ENCODE measurements at places on chromosomes 5 and 9. TPM values are rescaled to one million over a fixed set of nuclear protein-coding genes. Genes with fewer than 3 reads are reported as not detected.

PSMD5 gene
- total RNA-seq, result 34.7 TPM

- no peaks in the 10 kb centered on the region for H3K36me3 ChIP-seq
- peak overlapping the region; percentile 57 for H3K27ac ChIP-seq
- DNase-seq, result peak; percentile 91
- peaks cover 38% of the 10 kb centered on the region for H3K4me1 ChIP-seq
Measured at GRCh38 chr5:74641735-74642542, 1.4 kb upstream of the ENC1 start.

DNA sequence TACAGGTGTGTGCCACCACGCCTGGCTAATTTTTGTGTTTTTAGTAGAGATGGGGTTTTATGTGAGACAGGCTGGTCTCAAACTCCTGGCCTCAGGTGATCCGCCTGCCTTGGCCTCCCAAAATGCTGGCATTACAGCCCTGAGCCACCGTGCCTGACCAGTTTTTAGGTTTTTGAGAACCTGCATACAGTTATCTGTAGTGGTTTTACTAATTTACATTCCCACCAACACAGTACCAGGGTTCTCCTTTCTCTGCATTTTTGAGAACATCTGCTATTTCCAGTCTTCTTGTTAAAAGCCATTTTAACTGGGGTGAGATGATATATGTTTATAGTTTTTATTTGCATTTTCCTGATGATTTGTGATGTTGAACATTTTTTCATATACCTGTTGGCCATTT is 12.8 kb downstream of the DMXL1 start:
- no peaks in the 10 kb centered on the region for H3K36me3 ChIP-seq
- no peak overlapping the region for H3K27ac ChIP-seq
- H3K4me1 ChIP-seq, result peaks cover 18% of the 10 kb centered on the region

GRCh38 chr5:8598356-8598755 is 729.4 kb downstream of the MTRR start:
- no peak for DNase-seq
- no peak overlapping the region for H3K4me3 ChIP-seq
- no peaks in the 10 kb centered on the region for H3K27me3 ChIP-seq
- H3K4me1 ChIP-seq, result no peaks in the 10 kb centered on the region
- H3K36me3 ChIP-seq, result no peaks in the 10 kb centered on the region

ANKDD1B gene
- total RNA-seq, result not detected

- no peak for DNase-seq
- H3K27ac ChIP-seq, result no peak overlapping the region
- H3K36me3 ChIP-seq, result no peaks in the 10 kb centered on the region
- no peak overlapping the region for H3K4me3 ChIP-seq
- no peaks in the 10 kb centered on the region for H3K4me1 ChIP-seq
Measured at GRCh38 chr5:84618262-84618661, 233.6 kb upstream of the EDIL3 start.

PAPPA gene
- total RNA-seq, result 31.5 TPM

DOCK8 gene
- not detected for total RNA-seq

TGFBI gene
- total RNA-seq, result 7,109 TPM

GRCh38 chr5:53917095-53917494 is 356.7 kb downstream of the NDUFS4 start:
- peak; percentile 41 for DNase-seq
- H3K4me1 ChIP-seq, result peaks cover 12% of the 10 kb centered on the region
- no peaks in the 10 kb centered on the region for H3K27me3 ChIP-seq
- no peak overlapping the region for H3K4me3 ChIP-seq
- H3K27ac ChIP-seq, result no peak overlapping the region

PCDHA3 gene
- not detected for total RNA-seq

GRCh38 chr9:132896906-132897305 is 18.2 kb downstream of the SPACA9 start:
- H3K27me3 ChIP-seq, result no peaks in the 10 kb centered on the region
- H3K27ac ChIP-seq, result no peak overlapping the region
- DNase-seq, result peak; percentile 9
- peaks cover 40% of the 10 kb centered on the region for H3K36me3 ChIP-seq

- no peak overlapping the region for H3K4me3 ChIP-seq
- DNase-seq, result no peak
- no peaks in the 10 kb centered on the region for H3K36me3 ChIP-seq
- peaks cover 43% of the 10 kb centered on the region for H3K27me3 ChIP-seq
Measured at GRCh38 chr5:35430381-35431162, 187.1 kb upstream of the SPEF2 start.

GRCh38 chr9:93115486-93116071 is 18.5 kb downstream of the NINJ1 start:
- DNase-seq, result no peak
- H3K4me3 ChIP-seq, result no peak overlapping the region
- peaks cover 15% of the 10 kb centered on the region for H3K4me1 ChIP-seq
- no peaks in the 10 kb centered on the region for H3K27me3 ChIP-seq
- no peak overlapping the region for H3K27ac ChIP-seq
- no peaks in the 10 kb centered on the region for H3K36me3 ChIP-seq

- H3K4me1 ChIP-seq, result no peaks in the 10 kb centered on the region
- H3K27me3 ChIP-seq, result peaks cover 43% of the 10 kb centered on the region
- no peaks in the 10 kb centered on the region for H3K36me3 ChIP-seq
- no peak overlapping the region for H3K4me3 ChIP-seq
- DNase-seq, result no peak
Measured at GRCh38 chr9:21967702-21968101, 26.5 kb downstream of the CDKN2A start.

DNA sequence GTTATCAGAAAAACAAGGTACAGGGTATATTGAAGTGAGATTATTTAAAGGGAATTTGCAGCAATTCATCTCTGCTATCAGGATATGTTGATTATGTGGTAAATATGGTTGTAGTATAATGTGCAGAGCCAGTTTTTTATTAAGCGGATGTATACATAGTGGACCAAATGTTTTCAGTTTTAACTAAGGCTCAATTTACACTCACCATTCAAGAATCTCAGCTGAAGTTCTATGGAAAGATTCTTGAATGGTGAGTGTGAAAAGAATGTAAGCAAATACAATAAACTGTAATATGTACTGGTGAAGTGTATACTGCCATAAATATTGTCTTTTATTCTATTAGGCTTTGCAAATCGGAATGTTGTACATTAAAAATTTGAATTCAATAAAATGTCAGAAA is 895.9 kb upstream of the CDH10 start:
- no peak overlapping the region for H3K27ac ChIP-seq
- DNase-seq, result no peak
- no peaks in the 10 kb centered on the region for H3K27me3 ChIP-seq
- H3K4me3 ChIP-seq, result no peak overlapping the region

DNA sequence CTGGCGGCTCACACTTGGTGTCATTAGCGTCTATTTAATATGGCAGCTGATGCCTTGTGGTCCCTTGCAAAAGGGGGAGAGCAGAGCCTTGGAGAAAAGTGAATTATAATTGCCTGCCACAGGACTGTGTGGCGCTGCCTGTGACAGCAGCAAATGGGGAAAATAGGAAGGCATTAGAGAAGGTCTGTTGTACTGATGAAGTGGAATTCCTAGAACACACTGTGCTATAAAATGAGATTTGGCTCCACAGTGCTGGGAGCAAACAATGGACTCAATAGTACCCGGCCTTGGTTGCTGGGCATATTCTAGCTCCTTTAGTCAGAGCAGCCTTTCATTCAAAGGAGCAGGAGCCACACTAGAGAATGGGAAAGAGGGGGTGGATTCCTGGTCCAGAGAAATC is 21.3 kb downstream of the SEMA6A start:
- no peaks in the 10 kb centered on the region for H3K4me1 ChIP-seq
- H3K27me3 ChIP-seq, result no peaks in the 10 kb centered on the region
- no peak overlapping the region for H3K27ac ChIP-seq

GRCh38 chr9:128073253-128073886 is 5.3 kb downstream of the SLC25A25 start:
- H3K4me3 ChIP-seq, result peak overlapping the region; percentile 44
- H3K27me3 ChIP-seq, result no peaks in the 10 kb centered on the region
- peak; percentile 33 for DNase-seq
- H3K4me1 ChIP-seq, result peaks cover 33% of the 10 kb centered on the region
- H3K36me3 ChIP-seq, result no peaks in the 10 kb centered on the region

DNA sequence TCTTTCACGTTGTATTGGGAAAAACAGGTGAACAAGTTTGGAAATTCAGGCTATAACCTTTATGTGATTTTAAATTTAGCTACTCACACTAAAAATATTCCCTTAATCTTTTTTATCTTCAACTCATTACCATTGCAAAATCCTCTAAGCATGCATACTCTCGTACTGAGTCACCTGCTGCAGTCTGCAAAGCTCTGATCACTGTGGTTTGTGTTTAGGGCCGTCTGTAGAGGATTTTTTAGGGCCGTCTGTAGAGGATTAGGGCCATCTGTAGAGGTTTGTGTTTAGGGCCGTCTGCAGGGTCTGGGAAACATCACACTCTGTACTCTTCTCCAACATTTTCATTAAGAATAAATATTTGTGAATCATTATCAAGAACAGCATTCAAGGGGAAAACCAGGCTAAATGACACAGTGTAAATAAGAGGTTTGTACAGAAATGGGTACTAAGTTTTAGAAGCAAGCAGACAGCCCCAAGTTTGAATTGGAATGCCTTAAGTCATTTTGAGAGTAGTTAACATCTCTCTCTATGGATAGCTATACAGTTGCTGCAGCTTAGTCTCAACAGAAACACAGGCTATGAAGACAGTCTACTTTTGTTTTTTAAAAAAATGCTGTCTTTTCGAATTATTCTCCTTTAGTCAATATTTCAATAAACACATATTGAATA is 155.0 kb upstream of the TSLP start:
- DNase-seq, result peak; percentile 92
- no peak overlapping the region for H3K4me3 ChIP-seq
- no peak overlapping the region for H3K27ac ChIP-seq
- H3K36me3 ChIP-seq, result no peaks in the 10 kb centered on the region
- H3K4me1 ChIP-seq, result peaks cover 24% of the 10 kb centered on the region
- no peaks in the 10 kb centered on the region for H3K27me3 ChIP-seq

PIP5KL1 gene
- 5.5 TPM for total RNA-seq

DNA sequence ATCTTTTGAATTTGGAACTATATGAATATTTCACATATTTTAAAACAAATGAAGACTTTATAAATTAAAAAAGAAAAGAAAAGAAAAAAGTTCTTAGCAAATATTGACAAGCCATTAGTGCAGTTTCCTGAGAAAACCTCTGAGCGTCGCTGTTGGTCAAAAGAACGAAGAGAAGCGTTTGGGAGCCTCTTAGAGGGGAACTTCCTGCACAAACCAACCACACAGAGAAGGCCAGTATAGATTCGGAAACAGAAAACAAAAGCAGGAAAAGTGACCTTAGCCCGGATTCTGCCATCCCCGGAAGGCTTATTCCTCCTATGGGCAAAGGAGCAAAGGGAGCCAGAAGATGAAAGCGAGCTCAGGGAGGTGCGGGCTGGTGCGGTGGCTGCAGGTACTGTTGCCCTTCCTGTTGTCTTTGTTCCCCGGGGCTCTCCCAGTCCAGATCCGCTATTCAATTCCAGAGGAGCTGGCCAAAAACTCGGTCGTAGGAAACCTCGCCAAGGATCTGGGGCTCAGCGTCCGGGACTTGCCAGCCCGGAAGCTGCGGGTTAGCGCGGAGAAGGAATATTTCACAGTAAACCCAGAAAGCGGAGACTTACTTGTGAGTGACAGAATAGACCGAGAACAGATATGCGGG is at the start of gene PCDHGB2:
Gene PCDHGB2, plus strand, starts transcription at position 205 of the 637 bp plus-strand sequence. Its CDS starts 142 bp downstream, at position 347.
- no peaks in the 10 kb centered on the region for H3K36me3 ChIP-seq
- no peaks in the 10 kb centered on the region for H3K4me1 ChIP-seq
- peak; percentile 44 for DNase-seq
- peak within 1 kb of the TSS; percentile 40 for H3K4me3 ChIP-seq
- H3K27ac ChIP-seq, result no peak within 1 kb of the TSS

SPINK4 gene
- total RNA-seq, result not detected

GRCh38 chr5:36373527-36374086 is 71.9 kb upstream of the RANBP3L start:
- DNase-seq, result peak; percentile 91
- peaks cover 25% of the 10 kb centered on the region for H3K4me1 ChIP-seq
- no peaks in the 10 kb centered on the region for H3K27me3 ChIP-seq
- H3K27ac ChIP-seq, result peak overlapping the region; percentile 77
- H3K4me3 ChIP-seq, result peak overlapping the region; percentile 15

DNA sequence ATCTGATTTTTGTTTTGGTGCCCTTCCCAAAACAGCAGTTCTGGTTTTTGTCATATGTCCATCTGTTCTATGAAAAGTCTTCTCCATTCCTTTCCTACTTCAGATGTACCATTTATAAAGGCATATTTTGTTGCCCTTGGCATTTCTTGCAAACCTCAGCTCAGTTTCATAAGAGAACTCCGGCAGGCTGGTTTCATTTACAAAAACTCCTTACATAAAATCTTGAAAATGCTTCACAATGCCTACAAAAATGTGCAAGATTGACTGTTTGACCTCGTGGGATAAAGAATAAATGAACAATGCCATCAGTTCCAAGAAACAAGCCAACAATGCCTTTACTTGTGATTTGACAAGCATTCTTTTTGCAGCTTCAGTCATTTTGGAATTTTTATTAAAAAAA is 39.1 kb upstream of the CTNNAL1 start:
- peaks cover 5% of the 10 kb centered on the region for H3K4me1 ChIP-seq
- DNase-seq, result peak; percentile 52
- peaks cover 30% of the 10 kb centered on the region for H3K36me3 ChIP-seq
- no peaks in the 10 kb centered on the region for H3K27me3 ChIP-seq
- H3K27ac ChIP-seq, result peak overlapping the region; percentile 8

- H3K4me1 ChIP-seq, result no peaks in the 10 kb centered on the region
- no peak for DNase-seq
- no peak overlapping the region for H3K27ac ChIP-seq
- peaks cover 24% of the 10 kb centered on the region for H3K27me3 ChIP-seq
- H3K36me3 ChIP-seq, result no peaks in the 10 kb centered on the region
Measured at GRCh38 chr9:38675831-38676230, 44.1 kb downstream of the FAM240B start.

DNA sequence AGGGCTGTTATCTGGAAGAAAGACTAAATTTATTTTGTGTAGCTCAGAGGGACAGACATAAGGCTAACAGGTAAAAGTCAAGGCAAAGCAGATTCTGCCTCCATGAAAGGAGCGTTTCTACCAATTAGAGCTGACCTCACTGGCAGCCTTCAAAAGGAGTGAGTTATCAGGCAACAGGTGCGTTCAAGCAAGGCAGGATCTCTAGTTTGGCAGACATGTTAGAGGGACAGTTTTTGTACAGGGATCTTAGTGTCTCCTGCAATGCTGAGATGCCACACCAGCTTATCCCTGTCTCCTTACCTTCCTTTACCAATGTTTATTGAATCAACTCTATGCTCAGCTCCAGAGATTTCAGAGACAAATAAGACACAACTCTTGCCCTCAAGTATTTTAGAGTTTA is 73.8 kb downstream of the NRG2 start:
- no peak for DNase-seq
- H3K4me1 ChIP-seq, result no peaks in the 10 kb centered on the region
- peaks cover 12% of the 10 kb centered on the region for H3K27me3 ChIP-seq
- no peak overlapping the region for H3K27ac ChIP-seq
- H3K36me3 ChIP-seq, result no peaks in the 10 kb centered on the region
- H3K4me3 ChIP-seq, result no peak overlapping the region

- no peak for DNase-seq
- no peaks in the 10 kb centered on the region for H3K27me3 ChIP-seq
- no peak overlapping the region for H3K27ac ChIP-seq
- 0 out of 2 replicates have a peak, but pooled peaks cover 3% of the 10 kb centered on the region for H3K4me1 ChIP-seq
Measured at GRCh38 chr9:137256856-137257255, 1.7 kb downstream of the NELFB start.

- DNase-seq, result peak; percentile 36
- peaks cover 18% of the 10 kb centered on the region for H3K4me1 ChIP-seq
- no peaks in the 10 kb centered on the region for H3K36me3 ChIP-seq
- peak overlapping the region; percentile 14 for H3K27ac ChIP-seq
- H3K27me3 ChIP-seq, result no peaks in the 10 kb centered on the region
- H3K4me3 ChIP-seq, result no peak overlapping the region
Measured at GRCh38 chr5:15575666-15576065, 75.7 kb downstream of the FBXL7 start.

TAF11L3 gene
- not detected for total RNA-seq

- no peak for DNase-seq
- H3K27me3 ChIP-seq, result no peaks in the 10 kb centered on the region
- no peak overlapping the region for H3K27ac ChIP-seq
- peaks cover 16% of the 10 kb centered on the region for H3K36me3 ChIP-seq
Measured at GRCh38 chr5:32230356-32231099, 56.4 kb upstream of the GOLPH3 start.
